ENCODE measurements at places on chromosomes 6 and 20.

DNA sequence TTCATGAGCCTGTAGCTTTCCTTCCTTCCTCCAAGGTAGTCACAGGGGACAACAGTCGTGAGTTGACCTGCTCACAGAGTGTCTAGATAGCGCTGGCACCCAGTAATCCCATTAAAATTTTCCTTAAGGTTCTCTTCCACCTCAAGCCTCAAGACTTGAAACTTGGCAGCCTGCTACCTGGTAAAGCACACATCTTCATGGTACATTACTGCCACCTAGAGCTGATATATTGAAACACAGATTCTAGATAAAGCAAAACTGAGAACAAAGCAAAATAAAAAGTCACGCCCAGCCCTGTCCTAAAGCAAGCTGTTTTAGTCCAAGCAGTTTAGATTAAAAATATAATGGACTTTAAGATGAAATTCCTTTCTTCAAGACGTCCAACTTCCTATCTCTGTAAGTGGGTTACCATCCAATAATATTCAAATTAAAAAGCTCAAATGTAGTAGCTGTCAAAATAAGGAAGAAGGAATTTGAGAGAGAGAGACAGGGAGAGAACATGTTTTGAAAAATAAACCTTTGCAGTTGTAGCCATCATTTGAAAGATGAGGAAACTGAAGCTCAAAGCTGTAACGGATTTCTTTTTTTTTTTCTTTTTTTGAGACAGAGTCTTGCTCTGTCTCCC lies 50.7 kb upstream of the CD83 start:
- no peak for DNase-seq

DNA sequence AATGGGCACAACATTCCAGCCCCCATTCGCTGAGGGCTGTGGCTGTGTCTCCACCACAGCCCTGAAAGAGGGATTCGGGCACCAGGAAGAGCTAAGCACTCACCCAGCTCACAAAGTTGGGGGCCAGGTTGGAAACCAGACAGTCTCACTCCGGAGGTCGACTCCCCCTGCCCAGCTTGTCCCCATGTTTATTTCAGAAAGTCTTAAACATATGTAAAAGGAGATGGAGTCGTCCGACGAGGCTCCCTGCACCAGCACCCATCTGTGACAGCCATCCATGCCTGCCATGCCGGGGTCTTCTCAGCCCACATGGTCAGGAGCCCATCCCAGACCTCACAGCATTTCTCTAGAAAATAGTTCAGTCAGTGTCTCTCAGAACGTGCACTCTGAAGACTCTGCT lies 63.6 kb upstream of the STX16 start:
- peak; percentile 21 for DNase-seq

- peak; percentile 97 for DNase-seq
These were observed 29.0 kb downstream of the SPDEF start for GRCh38 chr6:34526992-34527728.

- DNase-seq = no peak
These were observed 100.0 kb downstream of the OR2B2 start for GRCh38 chr6:27812078-27812804.

DNA sequence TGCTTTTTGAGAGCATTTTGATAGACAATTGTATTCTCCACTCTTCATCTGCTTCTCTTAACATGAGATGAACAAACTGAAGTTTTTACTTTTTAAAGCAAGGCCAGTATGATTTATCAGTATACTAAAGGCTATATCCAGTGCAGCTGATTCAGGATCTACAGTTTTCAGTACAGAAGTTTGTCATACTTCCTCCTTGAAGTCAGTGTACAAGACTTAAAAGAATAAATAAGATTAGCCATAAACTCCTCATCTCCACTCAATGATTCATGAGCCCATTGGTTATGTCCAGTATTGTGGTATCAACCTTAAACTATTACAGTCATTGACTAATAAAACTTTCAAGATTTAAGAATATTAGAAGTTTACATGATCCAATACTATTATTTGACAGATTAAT lies 374.8 kb upstream of the EPHA7 start:
- no peak for DNase-seq

- DNase-seq = no peak
These were observed 477.1 kb upstream of the EYS start for GRCh38 chr6:66184091-66184490.

- DNase-seq = no peak
These were observed 54.8 kb upstream of the MAP7 start for GRCh38 chr6:136604928-136605510.

- no peak for DNase-seq
These were observed 212.8 kb upstream of the CST7 start for GRCh38 chr20:24736131-24736843.

- no peak for DNase-seq
These were observed 166.2 kb upstream of the CHD6 start for GRCh38 chr20:41784209-41784958.

All from sigmoid colon (tissue), 7 donors.